ENCODE measurements at places on chromosomes 13 and 19.

GRCh38 chr13:45238945-45239795 lies 38.3 kb upstream of the KCTD4 start:
- DNase-seq: no peak

GRCh38 chr19:18183529-18183928 lies 9.5 kb upstream of the MPV17L2 start:
- DNase-seq: no peak

DNA sequence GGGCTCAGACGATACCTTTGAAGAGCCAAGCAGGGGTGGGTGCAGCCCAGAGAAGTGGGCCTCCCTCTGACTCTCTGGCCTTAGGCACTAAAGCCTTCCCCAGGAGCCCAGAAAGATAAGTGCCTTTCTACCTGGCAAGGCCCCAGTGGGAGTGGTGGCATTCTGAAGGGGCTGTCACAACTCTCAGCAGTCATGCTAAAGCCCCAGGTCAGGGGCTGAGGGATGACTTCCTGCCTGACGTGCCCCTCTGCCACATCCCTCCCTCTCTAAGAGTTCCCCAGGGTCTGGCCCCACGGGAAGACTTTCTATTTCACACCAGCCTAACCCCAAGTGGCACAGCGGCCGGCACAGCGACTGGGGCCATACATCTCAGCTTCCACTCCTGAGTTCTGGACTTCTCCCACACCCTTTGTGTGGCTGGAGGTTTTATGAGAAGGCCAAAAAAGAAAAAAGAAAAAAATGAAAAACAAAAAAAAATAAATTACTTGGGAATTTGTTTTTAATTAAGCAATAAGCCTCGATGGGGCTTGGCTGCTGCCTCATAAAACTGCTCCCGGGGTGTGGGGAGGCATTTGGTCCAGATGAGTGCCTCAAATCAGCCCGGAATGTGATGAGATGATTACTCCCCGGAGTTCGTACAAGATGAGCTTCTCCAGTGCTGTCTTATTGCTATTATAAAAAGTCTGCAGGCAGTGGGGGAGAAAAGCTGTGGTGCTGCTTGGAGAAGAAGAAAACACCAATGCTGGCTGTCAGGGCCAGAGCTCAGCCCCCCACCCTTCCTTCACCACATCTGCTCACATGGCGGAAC lies 28.5 kb upstream of the PLEKHF1 start:
- DNase-seq: no peak

DNA sequence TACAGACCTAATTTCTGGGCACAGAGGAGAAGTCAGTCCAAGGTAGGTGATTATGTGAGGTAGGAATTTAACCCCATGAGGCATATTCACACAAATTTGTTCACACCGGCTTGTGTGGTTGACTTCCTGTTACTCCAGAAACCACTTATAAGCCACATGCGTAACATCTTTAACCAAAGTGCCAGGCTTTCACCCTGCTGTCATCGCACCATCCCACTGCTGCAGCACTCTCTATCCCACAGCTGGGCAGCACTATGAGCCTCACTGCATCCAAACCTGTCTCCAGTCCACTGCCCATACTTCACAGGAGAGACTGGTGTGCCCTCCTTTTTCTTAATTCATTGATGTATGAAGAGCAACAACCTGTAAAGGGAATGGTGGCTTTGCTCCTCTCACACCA lies 128.2 kb upstream of the ARGLU1 start:
- no peak for DNase-seq

- no peak for DNase-seq
These were observed 1.1 kb downstream of the PIP5K1C start for GRCh38 chr19:3698974-3699740.

DNA sequence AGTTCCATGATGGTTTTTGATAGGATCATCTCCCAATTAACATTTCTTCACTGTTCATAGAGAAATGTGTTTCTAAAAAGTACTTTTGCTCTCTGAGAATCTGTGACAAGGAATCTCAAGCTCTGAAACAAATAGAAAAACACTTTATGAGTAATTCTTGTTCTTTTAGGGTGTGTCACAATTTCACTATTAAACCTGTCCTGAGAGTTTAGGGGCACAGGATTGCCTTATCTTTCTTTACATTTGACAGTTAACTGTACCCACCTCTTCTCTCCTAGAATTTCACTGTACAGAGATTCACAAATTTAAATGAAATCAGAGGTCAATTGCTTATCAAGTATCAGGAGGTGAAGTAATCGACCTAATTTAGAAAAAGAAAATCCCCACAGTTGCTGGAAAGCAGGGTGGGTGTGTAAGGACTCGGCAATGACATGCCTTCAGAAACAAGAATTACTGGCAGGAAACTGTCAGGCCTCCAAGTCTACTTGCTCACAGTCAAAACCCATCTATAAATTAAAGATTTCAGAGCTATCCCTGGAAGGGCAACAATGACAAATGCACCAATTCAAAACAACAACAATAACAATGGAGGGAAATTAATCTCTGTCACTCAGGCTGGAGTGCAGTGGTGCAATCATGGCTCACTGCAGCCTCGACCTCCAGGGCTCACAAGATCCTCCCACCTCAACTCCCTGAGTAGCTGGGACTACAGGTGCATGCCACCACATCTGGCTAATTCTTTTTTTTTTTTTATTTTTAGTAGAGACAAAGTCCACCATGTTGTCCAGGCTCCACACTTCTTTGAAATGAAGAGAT lies 250.2 kb downstream of the ABCC4 start:
- DNase-seq: no peak

DNA sequence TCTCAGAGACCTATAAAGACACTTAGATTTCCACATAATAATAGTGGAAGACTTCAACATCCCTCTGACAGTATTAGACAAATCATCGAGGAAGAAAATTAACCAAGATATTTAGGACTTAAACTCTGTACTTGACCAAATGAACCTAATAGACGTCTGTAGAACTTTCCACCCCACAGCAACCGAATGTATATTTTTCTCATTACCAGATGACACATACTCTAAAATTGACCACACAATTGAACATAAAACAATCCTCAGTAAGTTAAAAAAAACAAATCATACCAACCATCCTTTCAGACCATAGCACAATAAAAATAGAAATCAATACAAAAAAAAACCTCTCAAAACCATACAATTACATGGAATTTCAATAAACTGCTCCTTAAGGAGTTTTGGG lies 201.0 kb downstream of the POSTN start:
- no peak for DNase-seq

DNA sequence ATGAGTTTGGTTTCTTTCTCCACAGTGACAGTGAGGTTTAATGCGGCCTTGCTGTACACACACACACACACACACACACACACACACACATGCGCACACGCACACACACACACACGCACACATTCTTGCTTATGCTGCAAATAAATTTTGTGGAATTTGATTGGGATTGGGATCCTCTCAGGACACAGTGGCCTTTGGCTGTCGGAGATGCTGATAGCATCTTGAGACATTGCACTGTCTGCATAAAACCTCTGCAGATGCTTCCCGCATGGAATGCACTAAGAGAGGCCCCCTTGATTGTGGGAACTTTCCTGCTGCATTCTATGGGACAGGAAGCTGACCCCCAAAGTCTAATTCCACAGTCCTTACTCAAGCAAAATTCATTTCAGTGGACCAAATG lies 145.6 kb downstream of the FLT1 start:
- DNase-seq: no peak

GRCh38 chr19:48802623-48803022 lies 8.2 kb downstream of the BCAT2 start:
- DNase-seq: no peak

- DNase-seq: no peak
These were observed 37.0 kb downstream of the ATP12A start for GRCh38 chr13:24717217-24717616.

DNA sequence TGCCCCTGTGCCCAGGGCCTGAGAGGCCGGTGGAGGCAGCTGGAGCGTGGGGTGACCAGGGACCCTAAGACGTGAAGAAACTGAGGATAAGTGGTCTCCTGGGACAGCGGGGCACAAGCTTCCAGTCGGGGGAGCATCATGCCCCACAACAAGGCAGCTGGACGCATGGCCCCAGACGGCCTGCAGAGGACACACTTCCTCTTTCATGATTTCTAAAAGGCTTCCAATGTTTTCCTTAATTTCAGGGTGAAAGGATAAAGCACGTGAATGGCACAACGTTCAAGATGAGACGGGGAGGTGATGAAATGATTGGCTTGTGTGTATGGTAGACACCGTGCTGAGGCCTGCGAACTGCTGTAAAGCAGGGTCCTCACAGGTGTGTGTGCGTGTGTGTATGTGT lies 20.2 kb upstream of the MYDGF start:
- DNase-seq: no peak

DNA sequence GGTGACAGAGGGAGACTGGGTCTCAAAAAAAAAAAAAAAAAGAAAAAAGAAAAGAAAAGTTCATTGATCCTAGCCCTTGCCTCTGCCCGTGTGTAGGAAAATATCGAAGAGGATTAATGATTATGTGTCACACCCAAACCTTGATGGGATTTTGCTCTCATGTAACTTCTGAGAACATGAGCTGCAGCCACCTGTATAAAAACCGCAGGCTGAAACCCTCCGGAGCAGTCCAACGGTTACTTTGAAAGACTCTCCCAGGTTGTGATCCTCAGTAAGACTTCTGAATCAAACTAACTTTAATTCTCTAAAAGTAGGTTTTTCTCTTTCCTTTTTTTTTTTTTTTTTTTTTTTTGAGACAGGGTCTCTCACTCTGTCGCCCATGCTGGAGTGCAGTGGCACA lies 4.3 kb upstream of the PSMC4 start:
- DNase-seq: no peak

DNA sequence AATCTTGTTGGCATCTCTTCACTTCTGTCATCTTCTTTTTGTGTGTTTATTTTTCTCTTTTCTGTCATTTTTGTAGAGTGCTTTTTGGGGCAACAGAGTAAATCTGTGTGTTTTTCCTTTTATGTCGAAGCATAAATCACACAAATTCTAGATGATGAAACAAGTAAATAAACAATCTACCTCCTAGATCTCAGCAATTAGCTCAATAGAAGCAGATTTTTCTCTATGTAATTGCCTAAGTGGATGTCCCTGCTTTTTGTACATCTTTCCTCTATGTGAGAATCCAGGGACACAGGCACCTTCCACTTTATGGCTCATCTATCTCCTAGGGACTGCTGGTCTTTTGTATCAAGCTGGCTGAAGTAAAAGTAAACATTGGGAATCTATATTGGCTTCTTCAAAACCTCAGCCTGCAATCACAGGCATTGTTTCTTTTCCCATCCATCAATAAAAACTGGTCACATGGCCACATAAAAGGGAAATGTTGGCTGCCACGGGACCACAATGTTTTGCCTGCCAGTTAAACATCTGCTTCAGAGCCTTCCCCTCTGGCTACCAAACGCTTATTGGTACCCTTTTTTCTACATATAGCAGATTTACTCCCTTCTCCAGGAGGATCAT lies 323.8 kb downstream of the LMO7 start:
- DNase-seq: no peak

- DNase-seq: no peak
These were observed 35.7 kb upstream of the FAM216B start for GRCh38 chr13:42745655-42746054.

- DNase-seq: peak; percentile 22
These were observed 1470.9 kb downstream of the UQCRFS1 start for GRCh38 chr19:27742041-27742440.

DNA sequence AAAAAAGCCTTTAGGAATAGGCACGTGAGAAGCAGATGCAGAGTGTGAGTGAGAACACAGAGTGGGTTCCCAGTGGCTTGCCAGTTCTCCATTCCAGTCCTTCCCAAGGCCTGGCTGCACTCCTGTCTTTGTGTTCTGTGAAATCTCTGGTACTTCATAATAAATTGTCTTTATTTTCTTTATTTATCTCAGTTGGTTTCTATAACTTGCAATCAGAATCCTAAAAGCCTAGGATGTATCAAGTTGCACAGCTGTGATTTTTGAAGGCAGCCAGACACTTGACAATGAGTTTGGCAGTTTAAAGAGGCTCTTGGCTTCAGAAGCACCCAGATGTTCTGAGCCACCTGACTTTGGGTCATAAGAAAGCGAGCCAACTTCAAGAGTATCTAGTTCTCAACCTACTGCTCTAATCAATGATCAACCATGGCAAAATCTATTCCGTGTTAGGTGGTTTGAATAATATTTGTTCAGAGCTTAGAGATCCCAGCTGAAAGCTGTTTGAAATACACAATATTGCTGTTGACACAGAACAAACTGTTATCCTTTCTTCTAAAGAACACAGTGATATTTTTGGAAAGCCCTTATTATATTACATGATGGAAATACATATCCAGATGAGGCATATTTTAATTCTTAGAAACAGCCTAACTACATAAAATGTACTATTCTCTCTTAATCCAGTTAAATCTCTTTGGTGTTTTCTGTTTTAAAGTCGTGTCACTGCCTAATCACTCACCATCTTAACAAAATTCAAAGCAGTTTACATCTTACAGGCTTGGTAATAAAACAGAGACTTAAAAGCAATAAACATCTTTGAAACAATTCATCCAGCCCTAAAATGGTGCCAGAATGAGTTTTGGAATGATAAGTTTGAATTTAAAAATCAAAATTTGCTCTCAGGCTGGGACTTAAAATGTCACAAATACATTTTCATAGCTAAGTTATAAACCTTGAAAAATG lies 483.0 kb upstream of the NBEA start:
- no peak for DNase-seq
